ENCODE measurements at places on chromosomes 7 and 10. TPM values are rescaled to one million over a fixed set of nuclear protein-coding genes. Genes with fewer than 3 reads are reported as not detected.

GRCh38 chr10:93475871-93476270 lies 6.3 kb downstream of the MYOF start:
- no peaks in the 10 kb centered on the region for H3K4me1 ChIP-seq
- no peaks in the 10 kb centered on the region for H3K27me3 ChIP-seq
- DNase-seq = no peak
- no peak overlapping the region for H3K27ac ChIP-seq

Gene COX19
- 9.0 TPM for total RNA-seq

DNA sequence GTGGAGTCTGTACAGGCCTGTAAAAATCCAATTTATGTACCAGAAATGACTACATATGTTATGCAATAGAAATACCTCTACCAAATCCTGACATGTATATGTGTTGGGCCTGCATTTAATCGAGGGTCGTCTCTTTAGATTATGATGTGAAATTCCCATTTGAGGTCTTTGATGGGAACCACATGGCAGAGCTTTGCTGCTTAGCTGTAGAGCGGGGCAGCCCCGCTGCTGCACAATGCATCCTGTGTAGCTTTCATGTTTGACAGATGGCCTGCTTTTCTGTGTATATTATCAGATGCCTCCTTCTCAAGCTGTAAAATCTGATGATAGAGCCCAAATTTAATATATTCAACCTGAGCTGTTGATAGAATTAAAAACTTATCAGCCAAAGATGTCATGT lies 65.8 kb downstream of the RAB18 start:
- no peak overlapping the region for H3K4me3 ChIP-seq
- no peaks in the 10 kb centered on the region for H3K4me1 ChIP-seq
- H3K36me3 ChIP-seq = no peaks in the 10 kb centered on the region
- H3K27ac ChIP-seq = no peak overlapping the region
- DNase-seq = no peak

DNA sequence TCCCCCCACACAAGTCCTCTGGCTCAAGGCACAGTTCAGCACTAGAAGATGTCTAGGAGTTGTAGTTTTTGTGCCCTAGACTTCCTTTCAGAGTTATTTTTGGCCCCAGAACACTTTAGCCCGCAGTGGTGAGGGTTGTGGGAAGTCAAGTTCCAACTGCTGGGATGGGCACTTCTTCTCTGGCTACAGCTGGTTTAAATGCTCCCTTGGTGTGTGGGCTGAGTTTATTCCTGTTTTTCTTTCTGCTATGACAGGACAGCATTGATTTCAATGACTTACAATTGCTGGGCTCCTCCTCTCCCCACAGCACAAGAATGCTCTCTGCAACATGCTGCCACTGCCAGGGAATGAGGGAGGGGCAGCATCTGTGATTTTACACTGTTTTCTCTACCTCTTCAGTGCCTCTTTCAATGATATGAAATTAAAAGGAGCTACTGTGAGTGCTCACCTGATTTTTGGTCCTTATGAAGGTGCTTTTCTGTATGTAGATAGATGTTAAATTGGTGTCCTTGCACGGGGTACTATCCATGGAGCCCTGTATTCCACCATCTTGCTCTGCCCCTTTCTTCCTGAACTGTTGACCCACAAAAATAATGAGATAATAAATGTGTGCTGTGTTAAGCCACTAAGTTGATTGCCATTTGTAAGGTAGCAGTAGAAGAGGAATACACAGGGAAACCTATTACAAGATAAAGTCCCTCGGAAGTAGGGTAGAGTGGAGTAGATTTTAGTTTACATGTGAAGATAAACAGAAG lies 56.3 kb downstream of the SLC13A1 start:
- no peaks in the 10 kb centered on the region for H3K36me3 ChIP-seq
- no peaks in the 10 kb centered on the region for H3K4me1 ChIP-seq
- H3K27ac ChIP-seq = no peak overlapping the region
- no peaks in the 10 kb centered on the region for H3K27me3 ChIP-seq

Gene CCDC172
- total RNA-seq = not detected

GRCh38 chr7:73978661-73979563 lies 49.1 kb upstream of the ELN start:
- peak; percentile 45 for DNase-seq
- no peaks in the 10 kb centered on the region for H3K4me1 ChIP-seq
- no peak overlapping the region for H3K27ac ChIP-seq

Gene PDK4
- total RNA-seq = 0.21 TPM

GRCh38 chr10:75544993-75545706 lies 113.7 kb downstream of the LRMDA start:
- no peak for DNase-seq
- no peaks in the 10 kb centered on the region for H3K27me3 ChIP-seq

GRCh38 chr10:30433306-30433729 lies 666 bp upstream of the MAP3K8 start:
- peaks cover 30% of the 10 kb centered on the region for H3K4me1 ChIP-seq
- no peaks in the 10 kb centered on the region for H3K36me3 ChIP-seq
- no peak for DNase-seq
- peak overlapping the region; percentile 91 for H3K27ac ChIP-seq

Gene ADCK2
- 19.4 TPM for total RNA-seq

Gene LRIT1
- total RNA-seq = not detected

Gene AKR1B1
- total RNA-seq = 113 TPM

GRCh38 chr10:91206427-91206826 lies 14.0 kb upstream of the PCGF5 start:
- peaks cover 65% of the 10 kb centered on the region for H3K4me1 ChIP-seq
- H3K36me3 ChIP-seq = no peaks in the 10 kb centered on the region
- DNase-seq = no peak
- peak overlapping the region; percentile 59 for H3K27ac ChIP-seq
- no peaks in the 10 kb centered on the region for H3K27me3 ChIP-seq

- no peak for DNase-seq
- no peak overlapping the region for H3K27ac ChIP-seq
- 0 out of 2 replicates have a peak, but pooled peaks cover 3% of the 10 kb centered on the region for H3K27me3 ChIP-seq
- no peak overlapping the region for H3K4me3 ChIP-seq
These were observed 35.2 kb upstream of the TNS3 start for GRCh38 chr7:47617131-47617530.

DNA sequence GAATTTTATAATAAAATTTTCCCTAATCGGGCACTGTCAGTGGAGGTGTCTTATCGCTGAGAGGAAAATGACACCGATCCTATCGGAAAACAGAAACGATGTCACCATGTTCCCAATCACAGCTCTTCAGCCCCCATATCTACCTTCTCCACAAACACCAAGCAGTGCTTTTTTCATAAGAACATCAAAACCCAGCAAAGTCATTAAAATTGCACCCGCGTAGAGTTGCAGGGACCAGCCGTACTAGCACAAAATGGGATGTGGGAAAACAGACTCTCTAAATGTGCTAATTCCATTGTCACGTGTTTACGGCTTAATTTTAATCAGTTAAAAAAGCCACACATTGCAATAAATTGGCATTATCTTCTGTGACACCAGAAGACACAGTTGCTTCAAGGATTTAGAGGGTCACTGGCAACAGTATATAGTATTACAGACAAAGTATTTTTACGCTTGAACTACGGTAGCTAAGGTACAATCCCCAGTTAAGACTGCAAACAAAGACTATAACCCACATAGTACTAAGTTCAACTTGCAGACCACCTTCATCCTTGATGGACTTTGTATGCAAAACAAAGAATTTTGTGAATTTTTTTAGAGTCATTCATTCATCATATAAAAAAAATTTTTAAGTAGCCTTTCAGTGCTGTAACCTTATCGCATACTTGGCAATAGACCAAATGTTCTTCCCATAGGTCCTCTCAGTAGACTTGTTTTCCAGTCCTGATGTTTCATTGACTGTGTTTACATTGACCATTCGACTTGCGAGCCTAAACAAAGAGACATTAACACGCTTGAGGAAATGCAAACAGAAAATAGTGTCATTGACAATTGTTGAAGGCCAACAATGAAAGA lies 116.0 kb downstream of the VTI1A start:
- H3K27me3 ChIP-seq = no peaks in the 10 kb centered on the region
- no peaks in the 10 kb centered on the region for H3K4me1 ChIP-seq
- H3K4me3 ChIP-seq = no peak overlapping the region
- no peak overlapping the region for H3K27ac ChIP-seq
- no peak for DNase-seq

Gene PTPRN2
- not detected for total RNA-seq

Gene RELN
- 0.21 TPM for total RNA-seq

GRCh38 chr10:56624082-56624481 lies 263.0 kb upstream of the ZWINT start:
- no peak overlapping the region for H3K27ac ChIP-seq
- no peaks in the 10 kb centered on the region for H3K27me3 ChIP-seq
- H3K36me3 ChIP-seq = no peaks in the 10 kb centered on the region
- no peak overlapping the region for H3K4me3 ChIP-seq
- DNase-seq = no peak
- peaks cover 10% of the 10 kb centered on the region for H3K4me1 ChIP-seq

Gene OTUD1
- total RNA-seq = 1.8 TPM

DNA sequence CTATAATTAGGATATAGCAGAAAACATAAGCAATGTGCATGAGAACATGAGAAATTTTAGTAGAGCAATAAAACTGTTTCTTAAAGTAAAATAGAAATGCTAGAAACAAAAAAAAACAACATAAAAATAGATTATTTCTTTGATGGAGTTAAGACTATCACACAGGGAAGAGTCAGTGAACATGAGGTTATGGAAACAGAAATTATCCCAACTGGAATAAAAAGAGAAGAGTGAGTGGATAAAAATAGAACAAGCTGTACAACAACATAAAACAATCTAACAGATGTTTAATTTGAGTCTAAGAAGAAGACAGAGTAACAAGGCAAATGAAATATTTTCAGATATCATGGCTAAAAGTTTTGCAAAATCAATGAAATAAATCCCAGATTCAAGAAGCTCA lies 7.5 kb upstream of the OR6B1 start:
- no peaks in the 10 kb centered on the region for H3K4me1 ChIP-seq
- H3K4me3 ChIP-seq = no peak overlapping the region
- no peaks in the 10 kb centered on the region for H3K27me3 ChIP-seq
- no peaks in the 10 kb centered on the region for H3K36me3 ChIP-seq

DNA sequence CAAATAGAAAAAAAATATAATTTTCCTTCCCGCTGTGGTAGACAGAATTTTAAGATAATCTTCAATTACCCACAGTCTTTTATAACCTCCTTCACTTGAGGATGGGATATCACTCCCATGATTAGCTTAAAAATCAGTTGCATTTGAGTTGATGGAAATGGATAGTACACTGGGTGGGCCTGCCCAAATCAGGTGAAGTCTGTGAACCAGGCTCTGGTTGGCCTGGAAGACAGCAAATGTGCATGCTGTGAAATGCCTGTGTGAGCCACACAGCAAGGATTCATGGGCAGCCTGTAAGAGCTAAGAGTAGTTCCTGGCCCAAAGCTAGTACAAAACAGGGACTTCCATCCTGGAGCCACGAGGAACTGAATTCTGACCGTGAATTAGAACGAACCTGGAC lies 548.0 kb downstream of the CALN1 start:
- no peak overlapping the region for H3K27ac ChIP-seq
- H3K27me3 ChIP-seq = no peaks in the 10 kb centered on the region
- no peak for DNase-seq
- no peaks in the 10 kb centered on the region for H3K4me1 ChIP-seq
- H3K4me3 ChIP-seq = no peak overlapping the region

GRCh38 chr7:26117142-26117807 lies 34.7 kb upstream of the NFE2L3 start:
- H3K27ac ChIP-seq = no peak overlapping the region
- peaks cover 7% of the 10 kb centered on the region for H3K4me1 ChIP-seq
- no peak overlapping the region for H3K4me3 ChIP-seq
- H3K27me3 ChIP-seq = no peaks in the 10 kb centered on the region
- no peak for DNase-seq

Gene HOXA7
- not detected for total RNA-seq

Gene PRSS37
- total RNA-seq = not detected

DNA sequence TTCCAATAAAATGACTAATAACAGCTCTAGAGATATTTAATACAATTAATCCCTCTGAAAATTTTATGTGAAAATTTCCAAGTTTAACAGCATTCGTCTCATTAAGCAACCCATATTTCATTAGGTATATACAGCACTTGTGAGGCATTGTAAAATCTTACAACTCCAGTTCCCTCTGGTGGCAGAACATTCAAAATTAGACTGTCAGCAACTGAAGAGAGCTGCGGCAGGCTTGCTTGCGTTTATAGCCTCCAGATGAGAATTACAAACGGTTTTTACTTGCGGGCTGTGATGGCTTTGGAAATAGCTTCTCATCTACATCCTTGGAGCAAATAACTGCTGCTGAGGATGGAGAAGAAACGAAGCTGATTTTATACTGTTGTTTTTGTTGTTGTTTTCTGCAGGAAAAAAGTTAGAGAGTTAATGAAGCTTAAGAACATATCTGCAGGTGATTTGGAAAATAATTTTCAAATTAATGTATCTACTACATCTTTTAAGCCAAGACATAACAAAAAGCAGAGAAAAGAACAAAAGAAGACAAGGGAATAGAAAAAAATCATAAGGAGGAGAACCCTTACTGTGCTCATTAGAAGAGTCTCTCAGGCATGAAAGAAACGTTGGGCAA lies 171.3 kb downstream of the MAGI2 start:
- no peaks in the 10 kb centered on the region for H3K36me3 ChIP-seq
- H3K27ac ChIP-seq = no peak overlapping the region
- H3K4me1 ChIP-seq = no peaks in the 10 kb centered on the region
- DNase-seq = no peak
- no peaks in the 10 kb centered on the region for H3K27me3 ChIP-seq

- no peaks in the 10 kb centered on the region for H3K27me3 ChIP-seq
- DNase-seq = no peak
- H3K4me1 ChIP-seq = no peaks in the 10 kb centered on the region
- no peaks in the 10 kb centered on the region for H3K36me3 ChIP-seq
These were observed 582.9 kb upstream of the ANKRD30A start for GRCh38 chr10:36542493-36542892.
